Right renal pelvis (tissue), 4 donors: ENCODE measurements at places on chromosomes 7 and 10.
A peak's percentile ranks its signal among the peaks of the same experiment; 100 is the strongest.

DNA sequence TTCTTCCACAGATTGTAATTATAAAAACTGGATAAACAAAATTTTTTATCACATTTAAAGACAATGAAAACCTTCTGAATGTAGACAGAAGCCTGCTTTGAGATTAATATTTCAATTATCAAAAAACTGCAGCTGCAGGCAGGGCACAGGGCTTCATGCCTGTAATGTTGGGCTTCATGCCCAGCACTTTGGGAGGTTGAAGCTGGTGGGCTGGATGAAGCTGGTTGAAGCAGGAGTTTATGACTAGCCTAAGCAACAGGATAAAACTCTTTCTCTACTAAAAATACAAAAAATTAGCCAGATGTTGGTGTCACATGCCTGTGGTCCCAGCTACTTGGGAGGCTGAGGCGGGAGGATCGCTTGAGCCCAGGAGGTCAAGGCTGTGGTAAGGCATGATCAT is 41.2 kb downstream of the PDZD8 start:
- no peak for DNase-seq

- DNase-seq, result no peak
These were observed 1067.5 kb upstream of the C7orf33 start for GRCh38 chr7:147523056-147523455.

DNA sequence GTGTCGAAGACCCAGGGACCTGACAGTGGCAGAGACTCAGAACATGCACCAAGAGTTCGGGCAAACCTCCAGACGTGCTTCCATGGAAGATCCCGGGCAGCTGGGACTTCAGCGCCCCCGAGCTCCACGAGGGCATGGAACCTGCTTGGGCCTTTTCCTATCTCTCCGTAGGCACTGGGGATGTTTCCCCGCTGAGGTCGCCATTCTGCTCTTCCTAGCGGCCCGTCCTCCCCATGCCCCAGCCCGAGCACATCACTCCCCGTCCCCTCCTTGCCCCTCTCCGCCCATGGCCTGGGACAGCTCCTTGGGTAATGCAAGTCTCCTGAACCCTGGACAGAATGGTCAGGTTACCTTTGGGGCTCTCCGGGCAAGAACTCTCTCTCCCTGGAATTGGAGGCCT is 32.3 kb upstream of the SHH start:
- no peak for DNase-seq

GRCh38 chr10:26335574-26336093 is 102.5 kb upstream of the APBB1IP start:
- DNase-seq, result no peak

- no peak for DNase-seq
These were observed 18.3 kb upstream of the LRGUK start for GRCh38 chr7:134108802-134109201.

- peak; percentile 40 for DNase-seq
These were observed 29.6 kb downstream of the MAD1L1 start for GRCh38 chr7:2202901-2203765.

GRCh38 chr7:141754939-141755338 is 9.0 kb upstream of the TAS2R3 start:
- DNase-seq, result no peak

- DNase-seq, result no peak
These were observed 100.5 kb downstream of the ZEB1 start for GRCh38 chr10:31419394-31420063.

DNA sequence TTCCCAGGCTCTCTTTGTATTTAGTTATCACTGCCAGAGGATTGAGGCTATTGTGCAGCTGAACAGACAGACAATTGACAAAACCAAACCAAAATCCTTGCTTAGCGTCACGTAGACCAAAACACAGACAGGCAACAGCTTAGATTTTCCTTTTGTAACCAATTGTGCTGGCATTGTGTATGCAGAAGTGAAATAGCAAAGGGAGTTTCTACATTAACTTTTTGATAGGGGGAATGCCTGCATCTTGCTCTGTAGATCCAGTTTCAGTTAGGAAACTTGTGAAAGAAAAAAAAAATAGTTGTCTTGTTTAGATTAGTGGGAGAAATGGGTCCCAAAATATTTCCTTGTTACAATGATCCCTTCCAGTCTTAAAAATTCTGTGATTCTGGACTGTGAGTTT is 333.8 kb downstream of the BBS9 start:
- DNase-seq, result no peak

GRCh38 chr10:2908851-2909630 is 158.3 kb upstream of the PFKP start:
- DNase-seq, result no peak

GRCh38 chr7:23026164-23026563 is 12.2 kb upstream of the HYCC1 start:
- DNase-seq, result no peak

DNA sequence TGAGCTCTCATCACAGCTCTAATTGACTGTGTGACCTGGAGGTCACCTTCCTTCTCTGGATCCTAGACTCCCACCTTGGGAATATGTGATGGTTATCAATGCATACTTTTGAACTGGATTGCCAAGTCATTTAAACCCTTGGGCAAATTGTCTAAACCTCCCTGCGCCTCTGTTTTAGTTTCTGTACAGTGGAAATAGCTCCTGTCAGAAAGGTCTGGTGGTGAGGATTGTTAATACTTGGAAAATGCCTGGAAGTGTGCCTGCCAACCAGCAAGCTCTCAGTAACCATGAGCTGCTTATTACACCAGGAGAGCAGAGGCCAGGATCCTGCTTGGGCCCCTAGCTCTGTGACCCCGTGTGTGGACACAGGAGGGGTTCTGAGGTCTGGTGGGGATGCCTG is 108.7 kb upstream of the PPIF start:
- DNase-seq, result no peak

DNA sequence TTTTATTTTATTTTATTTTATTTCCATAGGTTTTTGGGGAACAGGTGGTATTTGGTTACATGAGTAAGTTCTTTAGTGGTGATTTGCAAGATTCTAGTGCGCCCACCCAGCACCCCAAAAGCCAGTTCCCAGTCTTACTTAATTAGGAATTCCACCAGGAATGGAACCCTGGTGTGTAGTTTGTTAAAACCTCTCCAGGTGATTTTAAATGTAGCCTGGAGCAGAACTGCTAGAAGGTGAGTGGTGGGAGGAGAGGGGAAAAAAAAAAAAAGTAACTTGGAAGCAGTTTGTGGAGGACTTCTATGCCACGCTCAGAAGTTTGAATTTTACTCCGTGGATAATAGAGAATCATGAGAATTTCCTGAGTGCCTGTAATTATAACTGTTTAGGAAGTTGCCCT is 5.5 kb upstream of the TEX47 start:
- DNase-seq, result no peak

GRCh38 chr10:26467639-26468038 is 29.5 kb downstream of the APBB1IP start:
- DNase-seq, result no peak

- no peak for DNase-seq
These were observed 9.7 kb upstream of the GDF10 start for GRCh38 chr10:47290338-47290737.

- no peak for DNase-seq
These were observed 1063.4 kb upstream of the GHITM start for GRCh38 chr10:83075815-83076355.

- DNase-seq, result no peak
These were observed 54.1 kb downstream of the FAM171A1 start for GRCh38 chr10:15316871-15317464.

- no peak for DNase-seq
These were observed 9.2 kb downstream of the IL15RA start for GRCh38 chr10:5968037-5968680.

- DNase-seq, result no peak
These were observed 46.2 kb upstream of the GDF10 start for GRCh38 chr10:47253651-47254375.

DNA sequence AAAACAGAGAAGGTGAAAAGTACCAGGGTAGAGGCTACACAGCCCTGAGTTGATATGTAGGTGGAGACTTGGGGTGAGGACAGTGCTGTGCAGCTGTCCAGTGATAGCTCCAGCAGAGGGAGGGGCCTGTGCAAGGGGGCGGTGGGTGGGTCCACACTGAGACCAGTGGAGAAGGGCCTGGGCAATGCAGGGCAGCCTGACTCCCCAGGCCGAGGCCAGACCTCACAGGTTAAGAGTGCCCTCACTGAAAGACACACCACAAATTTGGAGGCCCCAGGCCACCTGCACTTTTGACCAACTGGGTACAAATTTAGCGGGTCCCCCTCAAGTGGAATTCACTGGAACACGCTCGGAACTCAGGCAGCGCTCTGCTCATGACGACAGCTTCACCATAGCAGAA is 6.7 kb upstream of the RASGEF1A start:
- no peak for DNase-seq
